ENCODE measurements at places on chromosomes 3 and 15.

GRCh38 chr15:68214838-68215254, 9.7 kb upstream of the CALML4 start:
- DNase-seq, result no peak

DNA sequence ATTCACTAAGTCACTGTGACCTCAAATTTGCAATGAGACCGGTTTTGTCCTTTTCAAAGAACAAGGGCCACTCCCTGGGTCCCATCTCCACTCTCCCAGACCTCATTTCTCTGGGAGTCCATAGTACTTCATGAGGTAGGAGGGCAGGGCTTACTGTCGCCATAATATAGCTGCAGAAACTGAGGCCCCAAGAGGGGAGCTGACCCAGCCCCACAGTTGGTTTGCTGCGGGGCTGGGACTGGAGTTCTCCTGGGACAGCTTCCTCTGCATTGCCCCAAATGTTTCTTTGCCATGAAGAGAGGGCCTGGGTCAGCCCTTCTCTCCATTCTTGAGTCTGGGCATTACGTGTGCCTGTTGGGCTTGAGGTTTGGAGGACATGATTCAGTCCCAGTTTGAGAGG, 60.1 kb downstream of the ITGA11 start:
- no peak for DNase-seq

DNA sequence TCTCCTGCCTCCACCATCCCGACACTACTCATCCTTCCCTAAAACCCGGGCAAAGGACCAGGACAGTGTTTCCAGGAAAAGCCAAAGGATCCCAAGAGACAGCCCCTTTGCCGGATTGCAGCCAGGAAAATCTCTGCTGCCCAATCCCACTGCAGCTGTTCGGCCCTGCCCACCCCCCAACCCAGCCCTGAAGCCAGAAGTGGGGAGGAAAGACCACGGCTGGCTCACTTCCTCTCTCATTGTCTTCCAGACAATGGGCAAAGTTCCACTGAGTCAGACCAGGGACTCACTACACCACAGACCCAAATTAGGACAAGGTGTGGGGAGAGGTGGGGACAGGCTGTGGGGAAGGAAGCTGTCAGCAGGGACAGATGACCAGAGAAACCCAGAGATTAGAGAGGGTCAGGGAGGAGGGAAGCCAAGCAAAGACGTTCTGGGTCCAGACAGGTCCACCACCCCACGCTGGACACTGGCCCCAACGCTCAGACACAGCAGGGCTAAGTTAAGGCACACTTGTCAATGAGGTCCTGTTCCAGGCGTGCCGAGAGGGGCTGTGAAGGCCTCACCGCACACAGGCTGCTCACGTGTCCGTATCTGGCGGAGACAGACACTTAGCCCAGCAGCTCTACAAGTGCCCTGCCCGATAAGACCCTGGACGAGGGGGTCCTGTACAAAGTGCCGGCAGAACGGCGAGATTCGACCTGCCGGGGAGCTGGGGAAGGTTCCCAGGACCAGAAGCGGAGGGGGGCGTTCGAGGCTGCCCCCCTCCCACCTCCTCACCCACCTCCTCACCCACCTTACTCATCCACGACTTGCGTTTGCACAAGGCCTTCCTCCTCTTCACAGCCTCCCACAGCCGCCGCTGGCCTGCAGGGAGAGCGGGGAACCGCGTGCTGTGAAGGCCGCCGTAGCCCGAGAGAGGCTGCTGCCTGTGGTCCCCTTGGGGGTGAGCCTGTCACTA, 21.9 kb downstream of the TNK2 start:
- no peak for DNase-seq

GRCh38 chr15:92899948-92900730, at the start of gene CHD2:
Gene CHD2 (plus strand): TSS chr15:92900324. CDS start chr15:92901238, 914 bp downstream.
- peak; percentile 48 for DNase-seq

GRCh38 chr3:73175698-73176097, 114.2 kb downstream of the EBLN2 start:
- no peak for DNase-seq

- DNase-seq, result no peak
These were observed 371.5 kb upstream of the GOLIM4 start for GRCh38 chr3:168467115-168467714.

DNA sequence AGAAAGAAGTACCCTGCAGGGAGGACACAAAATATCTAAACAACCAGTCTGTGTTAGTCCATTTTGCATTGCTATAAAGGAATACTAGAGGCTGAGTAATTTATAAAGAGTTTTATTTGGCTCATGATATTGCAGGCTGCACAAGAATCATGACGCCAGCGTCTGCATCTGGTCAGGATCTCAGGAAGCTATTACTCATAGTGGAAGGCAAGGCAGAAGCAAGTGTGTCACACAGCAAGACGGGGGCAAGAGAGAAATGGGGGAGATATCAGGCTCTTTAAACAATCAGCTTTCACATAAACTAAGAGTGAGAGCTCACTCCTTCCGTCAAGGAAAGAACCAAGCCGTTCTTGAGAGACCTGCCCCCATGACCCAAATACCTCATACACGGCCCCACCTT, 614.8 kb downstream of the ZIC1 start:
- DNase-seq, result peak; percentile 80

- no peak for DNase-seq
These were observed 33.2 kb downstream of the APH1B start for GRCh38 chr15:63310646-63311045.

GRCh38 chr3:38507120-38507519, 11.0 kb downstream of the EXOG start:
- no peak for DNase-seq

GRCh38 chr15:64355348-64355943, 527 bp downstream of the CSNK1G1 start:
- no peak for DNase-seq

DNA sequence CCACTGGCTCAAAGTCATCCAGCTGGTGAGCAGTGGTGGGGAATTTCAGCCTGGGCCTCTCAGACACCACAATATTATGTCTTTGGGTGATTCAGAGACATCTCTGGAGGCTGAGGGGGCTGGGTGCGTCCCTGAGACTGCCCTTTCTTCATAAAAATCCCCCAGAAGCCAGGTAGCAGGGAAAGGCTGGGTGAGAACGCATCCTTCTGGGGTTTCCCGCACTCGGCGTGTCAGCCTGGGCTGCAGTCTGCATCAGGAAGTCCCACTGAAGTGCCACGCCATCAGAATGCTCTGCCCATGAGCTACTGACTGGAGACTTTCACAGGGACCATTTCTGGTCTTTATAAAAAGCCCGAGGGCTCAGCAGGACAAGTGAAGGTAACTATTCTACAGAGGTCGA, 148.8 kb upstream of the SLC6A11 start:
- DNase-seq, result no peak

DNA sequence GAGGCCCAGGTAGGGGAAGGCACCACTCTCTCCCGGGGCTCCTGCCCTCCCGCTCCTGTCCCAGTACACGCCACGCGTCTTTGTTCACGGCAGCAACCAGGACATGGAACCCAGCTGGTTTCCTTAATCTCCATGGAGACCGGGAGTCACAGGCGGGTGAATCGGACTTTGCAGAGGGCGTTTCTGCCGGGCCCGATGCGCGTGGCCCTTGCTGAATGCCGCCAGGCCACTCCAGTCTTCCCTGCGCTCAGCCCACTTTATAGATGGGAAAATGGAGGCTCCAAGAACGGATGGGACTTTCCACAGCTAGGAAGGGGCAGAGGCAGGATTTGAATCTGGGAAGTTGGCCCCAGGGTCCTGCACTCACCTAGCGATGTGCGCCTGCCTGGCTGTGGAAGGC, 7.4 kb downstream of the PLXND1 start:
- DNase-seq, result no peak

DNA sequence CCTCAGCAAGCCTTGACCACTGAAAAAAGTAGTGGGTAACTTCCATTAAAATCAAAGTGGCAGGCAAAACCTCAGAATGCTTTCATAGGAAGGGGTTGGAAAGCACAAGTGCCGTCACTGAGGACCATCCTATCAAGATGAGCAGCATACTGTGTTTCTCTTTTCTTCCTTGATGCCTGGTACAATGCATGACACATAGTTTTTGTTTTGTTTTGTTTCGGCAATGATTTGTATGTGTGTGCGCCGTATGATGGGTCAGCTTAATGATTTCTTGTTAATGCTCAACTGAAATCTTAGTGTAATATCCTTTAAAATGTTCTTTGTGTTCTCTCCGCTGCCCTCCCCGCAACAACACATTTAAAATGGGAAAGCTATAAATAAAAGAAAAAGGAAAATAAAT, 476.4 kb upstream of the KCNMB2 start:
- DNase-seq, result no peak

DNA sequence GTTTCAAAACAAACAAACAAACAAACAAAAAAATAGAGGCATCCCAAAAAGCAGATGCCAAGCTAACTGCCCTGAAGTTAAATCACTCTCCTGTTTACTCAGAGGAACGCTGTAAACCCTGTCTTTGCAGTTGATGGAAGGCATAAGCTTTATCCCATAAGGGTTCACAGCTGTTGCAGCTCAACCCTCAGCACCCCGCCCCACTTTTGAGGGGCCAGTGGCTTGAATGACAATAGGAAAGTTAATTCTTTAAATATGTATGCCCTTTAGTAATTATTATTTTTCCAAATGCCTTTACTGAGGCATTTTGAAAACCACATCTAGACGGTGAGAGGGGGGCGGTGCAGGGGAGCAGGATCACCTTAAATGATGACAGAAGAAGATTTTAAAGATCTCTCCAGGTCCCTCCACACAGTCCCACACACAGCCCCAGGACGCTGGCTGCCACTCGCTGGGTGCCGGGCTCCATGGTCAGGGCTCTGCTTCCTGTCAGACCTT, 272.1 kb downstream of the FAM43A start:
- DNase-seq, result no peak

DNA sequence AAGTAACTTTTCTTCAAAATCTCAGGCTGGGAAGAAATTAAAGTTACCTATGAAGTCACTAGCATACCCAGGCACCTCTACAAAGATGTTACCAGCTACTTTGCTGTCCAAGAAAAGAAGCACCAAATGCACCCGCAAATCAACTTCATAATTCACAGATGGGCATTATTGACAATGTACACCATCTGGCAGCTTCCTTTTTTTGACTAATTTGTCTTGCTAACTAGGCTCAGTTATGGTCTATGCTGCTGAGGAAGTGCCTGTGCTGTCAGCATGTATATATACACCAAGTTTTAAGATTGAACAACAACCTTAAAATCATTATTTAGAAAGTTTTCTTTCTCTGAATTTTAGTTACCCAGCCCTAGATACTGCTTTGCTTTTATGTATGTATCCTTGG, 93.8 kb downstream of the NSUN3 start:
- DNase-seq, result no peak

- no peak for DNase-seq
These were observed 50.7 kb downstream of the MAP6D1 start for GRCh38 chr3:183774631-183775030.

GRCh38 chr3:21705769-21706168, 45.2 kb downstream of the ZNF385D start:
- DNase-seq, result peak; percentile 49

- no peak for DNase-seq
These were observed 195.8 kb downstream of the PLCH1 start for GRCh38 chr3:155549087-155549486.

GRCh38 chr15:52567871-52568600, 794 bp downstream of the ARPP19 start:
- DNase-seq, result no peak

DNA sequence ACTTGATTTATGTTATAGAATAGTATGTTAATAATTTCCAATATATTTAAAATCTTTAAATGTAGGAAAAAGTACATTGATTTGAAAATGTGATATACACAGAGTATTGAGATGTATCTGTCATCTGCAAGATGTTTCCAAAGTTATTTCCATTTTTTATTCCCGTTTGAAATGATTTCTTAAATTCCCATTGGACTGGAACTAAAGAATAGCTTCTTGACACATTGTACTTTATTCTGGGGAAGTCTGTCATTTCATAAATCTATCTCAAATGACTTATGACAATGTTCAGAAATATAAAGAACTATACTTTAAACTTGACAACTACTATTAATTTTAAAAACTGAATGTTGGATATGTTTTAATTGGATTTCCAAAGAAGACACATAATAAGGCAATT, 489.6 kb downstream of the ROBO2 start:
- DNase-seq, result no peak

DNA sequence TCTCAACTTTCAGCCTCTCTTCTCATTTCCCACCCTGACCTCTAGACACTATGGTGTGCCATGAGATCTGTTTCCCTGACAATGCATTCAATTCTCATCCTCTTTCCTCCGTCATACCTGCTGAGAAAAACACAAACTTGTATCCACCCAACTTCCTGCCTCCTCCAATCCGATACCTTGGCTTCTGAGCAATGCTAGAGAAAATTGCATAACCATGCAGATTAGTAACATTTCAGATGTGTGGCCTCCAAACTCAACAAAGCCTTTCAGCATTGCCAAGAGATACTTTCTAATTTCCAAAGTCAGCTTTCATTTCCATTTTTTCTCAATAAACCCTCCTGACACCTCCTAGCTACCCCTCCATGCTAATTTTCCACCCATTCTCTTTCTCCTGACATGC, 88.5 kb downstream of the MINAR1 start:
- no peak for DNase-seq

GRCh38 chr3:15387735-15388134, 39.6 kb downstream of the METTL6 start:
- DNase-seq, result no peak

- peak; percentile 7 for DNase-seq
These were observed 29.8 kb downstream of the KPNA1 start for GRCh38 chr3:122484985-122485384.

- DNase-seq, result no peak
These were observed 21.8 kb upstream of the KCNAB1 start for GRCh38 chr3:156098437-156099035.

GRCh38 chr3:159850481-159850880, 138.2 kb upstream of the IL12A start:
- DNase-seq, result no peak

DNA sequence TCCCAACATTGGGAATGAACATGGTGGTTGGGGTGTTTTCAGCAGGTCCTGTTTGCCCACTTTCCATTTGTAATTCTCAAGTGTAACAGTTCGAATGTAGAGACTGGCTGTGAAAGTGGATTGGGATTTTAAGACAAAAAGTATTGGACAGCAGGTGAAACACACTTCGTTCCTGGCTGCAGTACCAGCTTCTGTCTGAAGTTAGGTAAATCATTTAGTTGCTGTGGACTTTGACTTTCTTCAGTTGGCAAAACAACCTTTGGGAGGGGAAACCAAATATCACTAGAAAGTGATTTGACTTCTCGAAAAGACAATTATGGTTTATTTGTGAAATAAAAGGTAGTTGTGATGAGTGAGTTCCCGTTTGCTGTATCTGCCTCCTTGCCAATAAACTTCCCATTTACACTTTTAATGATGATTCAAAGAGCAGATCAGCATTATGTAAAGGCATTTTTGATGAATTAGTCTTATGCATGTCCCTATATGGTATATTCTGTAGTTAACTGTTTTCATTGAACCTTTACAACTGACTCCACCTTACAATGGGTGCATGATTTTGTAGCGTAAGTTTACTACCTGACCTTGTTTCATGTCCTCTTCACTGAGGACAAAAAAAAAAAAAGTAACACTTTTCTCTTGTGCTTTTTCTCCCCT, 34.0 kb downstream of the FNDC3B start:
- no peak for DNase-seq

Data from AG09309 (cell line).